Neural crest cell (in vitro differentiated cells): ENCODE measurements at places on chromosomes 12 and 14.
A peak's percentile ranks its signal among the peaks of the same experiment; 100 is the strongest.

DNA sequence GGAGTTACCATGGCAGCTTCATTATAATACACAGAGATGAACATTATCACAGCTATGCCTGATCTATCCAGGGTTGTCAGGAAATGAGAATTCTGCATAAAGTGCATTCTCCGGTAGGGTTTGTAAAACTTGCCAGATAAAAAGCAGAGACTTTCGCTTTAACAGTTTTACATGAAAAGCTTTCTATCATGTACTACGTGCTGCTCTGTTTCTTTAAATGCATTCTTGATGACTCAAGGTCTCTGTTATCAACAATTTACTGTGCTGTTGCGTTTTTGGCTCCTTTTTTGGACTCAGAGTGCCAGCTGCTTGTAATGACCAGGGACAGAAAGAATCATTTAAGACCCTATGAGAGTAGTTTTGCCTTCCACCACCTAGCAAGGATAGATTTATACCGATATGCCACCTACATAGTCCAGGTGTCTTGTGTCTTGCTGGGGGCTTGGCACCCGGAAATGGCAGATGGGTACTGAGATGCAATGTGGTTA lies 371.2 kb downstream of the BTG1 start:
- DNase-seq = no peak

DNA sequence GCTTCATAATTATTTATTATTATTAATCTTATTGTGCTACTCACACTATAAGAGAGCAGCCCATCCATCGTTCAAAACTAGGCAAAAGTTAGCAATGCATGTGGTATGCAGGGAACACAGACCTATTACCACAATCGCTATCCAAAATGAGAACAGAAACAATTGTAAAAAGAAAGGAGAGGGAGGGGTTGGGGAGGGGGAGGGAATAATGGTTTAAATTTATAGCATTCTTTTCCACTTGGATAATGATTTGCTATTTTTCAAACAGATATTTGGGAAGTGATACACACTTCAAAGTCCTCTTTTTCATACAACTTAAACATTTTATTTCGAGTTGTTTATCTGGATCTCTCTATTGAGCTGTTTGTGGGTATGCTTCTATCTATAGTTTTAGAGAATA lies 248.6 kb upstream of the SOX5 start:
- no peak for DNase-seq

DNA sequence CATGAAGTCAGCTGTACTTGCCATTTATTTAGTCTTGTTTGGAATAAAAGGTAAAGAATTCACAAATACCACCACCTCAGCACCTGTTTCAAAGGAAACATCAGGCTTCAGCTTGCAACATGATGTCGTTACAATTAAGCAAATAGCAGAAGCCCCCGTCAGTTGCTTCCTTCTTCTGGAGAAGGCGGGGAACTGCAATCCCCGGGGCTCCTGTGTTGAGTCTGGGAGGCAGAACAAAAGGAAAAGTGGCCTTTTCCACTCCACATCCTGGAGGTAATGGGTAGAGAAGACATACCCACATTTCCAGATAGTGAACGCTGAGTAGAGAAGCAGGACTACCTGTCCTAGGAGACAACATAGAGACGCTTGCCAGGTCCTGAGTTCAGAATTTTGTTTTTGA lies 92.8 kb downstream of the DNAH10 start:
- DNase-seq = no peak

DNA sequence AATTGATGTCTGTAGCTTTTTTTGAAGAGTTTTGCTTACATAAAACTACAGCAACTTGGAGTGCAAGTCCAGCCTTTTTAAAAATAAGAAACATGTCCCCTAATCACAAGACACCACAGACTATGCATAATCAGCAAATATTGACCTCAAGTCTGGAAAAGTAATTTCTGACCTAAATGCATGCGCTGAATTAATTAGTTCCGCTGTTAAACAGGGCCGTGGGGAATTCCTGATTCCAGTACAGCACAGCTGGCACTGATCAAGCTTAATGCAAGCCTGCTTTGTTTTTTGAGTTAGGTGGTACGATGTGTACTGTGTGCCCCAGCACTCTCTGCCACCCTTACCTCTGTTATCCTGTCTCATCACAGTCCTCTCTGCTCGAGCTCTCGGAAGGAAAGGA lies 9.2 kb downstream of the MLH3 start:
- no peak for DNase-seq

- DNase-seq = no peak
Observed at GRCh38 chr14:56998728-56999127, 188.4 kb upstream of the OTX2 start.

DNA sequence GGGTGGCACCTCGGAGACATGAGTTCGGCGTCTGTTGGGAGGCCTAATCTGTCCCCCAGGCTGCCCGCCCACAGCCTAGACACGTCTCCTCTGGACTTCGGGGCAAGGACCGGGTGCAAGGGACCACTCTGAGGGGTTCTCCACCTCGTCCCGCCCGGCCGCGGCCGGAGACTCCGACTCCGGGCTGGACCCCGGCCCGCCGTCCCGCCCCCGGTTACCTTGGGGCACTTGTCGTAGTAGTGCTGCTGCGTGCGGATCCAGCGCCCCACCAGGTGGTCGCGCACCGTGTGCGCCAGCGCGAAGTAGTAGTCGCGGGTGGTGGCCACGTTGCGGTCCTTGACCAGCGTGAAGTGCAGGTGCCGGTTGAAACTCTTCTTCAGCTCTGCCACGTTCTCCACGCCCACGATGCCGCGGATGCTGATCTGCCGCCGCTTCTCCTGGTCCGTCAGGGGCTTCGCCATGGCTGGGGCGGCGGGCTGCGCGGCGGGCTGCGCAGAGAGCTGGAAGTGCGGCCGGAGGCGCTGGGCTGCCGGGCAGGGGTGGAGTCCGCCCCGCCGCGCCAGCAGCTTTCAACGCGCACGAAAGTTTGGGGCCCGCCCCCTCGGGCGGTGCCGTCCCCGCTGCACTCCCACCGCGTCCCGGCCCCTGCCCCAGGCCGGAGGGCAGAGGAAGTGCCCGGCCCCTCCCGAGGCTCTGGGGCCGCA lies at the start of gene PYGL:
PYGL (minus strand) TSS at position 541 of the 704 bp plus-strand sequence; CDS start at position 461, 80 bp downstream.
- peak; percentile 67 for DNase-seq

GRCh38 chr12:43882578-43883178 lies 46.8 kb downstream of the TMEM117 start:
- DNase-seq = no peak

- no peak for DNase-seq
Observed at GRCh38 chr14:98724734-98725133, 547.3 kb downstream of the BCL11B start.

DNA sequence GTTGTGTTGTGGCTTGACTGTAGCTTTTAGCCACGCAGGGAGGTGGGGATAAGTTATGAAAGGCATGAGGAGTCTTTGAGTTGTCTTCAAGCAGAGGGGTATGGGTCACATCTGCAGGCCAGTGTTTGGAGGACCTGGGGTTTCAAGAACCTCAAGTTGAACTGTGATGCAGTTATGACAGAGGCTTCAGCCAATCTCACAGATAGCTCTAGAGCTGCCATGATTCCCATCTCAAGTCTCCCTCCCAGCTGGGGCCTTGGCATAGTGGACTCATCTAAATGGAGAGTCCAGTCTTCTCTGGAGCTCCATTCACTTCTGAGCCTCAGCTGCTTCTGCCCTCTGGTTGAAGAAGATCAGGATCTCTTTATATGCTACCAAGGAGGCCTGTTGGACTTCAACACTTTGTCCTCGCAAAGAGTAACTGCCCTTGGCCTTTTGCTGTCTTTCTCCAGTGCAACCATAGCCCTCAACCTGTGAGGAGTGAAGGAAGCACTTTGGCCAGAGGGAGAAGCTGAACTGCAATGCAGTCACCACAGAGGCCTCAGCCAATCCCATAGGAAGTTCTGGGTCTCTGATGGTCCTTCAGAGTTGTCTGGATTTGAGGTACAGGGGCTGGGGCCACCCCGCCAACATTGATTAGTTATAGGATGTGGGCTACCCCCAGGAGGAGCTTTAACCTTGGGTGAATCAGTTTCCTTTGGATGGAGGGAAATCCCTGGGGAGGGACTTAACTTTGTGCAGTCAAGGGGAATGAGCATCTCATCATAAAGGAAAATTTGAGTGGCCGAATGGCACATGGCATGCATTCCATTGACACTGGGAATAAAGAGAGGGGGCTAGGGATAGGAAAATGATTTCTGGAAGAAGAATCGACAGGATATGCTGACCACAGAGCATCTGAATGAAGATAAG lies 230.5 kb downstream of the PCNX1 start:
- no peak for DNase-seq

DNA sequence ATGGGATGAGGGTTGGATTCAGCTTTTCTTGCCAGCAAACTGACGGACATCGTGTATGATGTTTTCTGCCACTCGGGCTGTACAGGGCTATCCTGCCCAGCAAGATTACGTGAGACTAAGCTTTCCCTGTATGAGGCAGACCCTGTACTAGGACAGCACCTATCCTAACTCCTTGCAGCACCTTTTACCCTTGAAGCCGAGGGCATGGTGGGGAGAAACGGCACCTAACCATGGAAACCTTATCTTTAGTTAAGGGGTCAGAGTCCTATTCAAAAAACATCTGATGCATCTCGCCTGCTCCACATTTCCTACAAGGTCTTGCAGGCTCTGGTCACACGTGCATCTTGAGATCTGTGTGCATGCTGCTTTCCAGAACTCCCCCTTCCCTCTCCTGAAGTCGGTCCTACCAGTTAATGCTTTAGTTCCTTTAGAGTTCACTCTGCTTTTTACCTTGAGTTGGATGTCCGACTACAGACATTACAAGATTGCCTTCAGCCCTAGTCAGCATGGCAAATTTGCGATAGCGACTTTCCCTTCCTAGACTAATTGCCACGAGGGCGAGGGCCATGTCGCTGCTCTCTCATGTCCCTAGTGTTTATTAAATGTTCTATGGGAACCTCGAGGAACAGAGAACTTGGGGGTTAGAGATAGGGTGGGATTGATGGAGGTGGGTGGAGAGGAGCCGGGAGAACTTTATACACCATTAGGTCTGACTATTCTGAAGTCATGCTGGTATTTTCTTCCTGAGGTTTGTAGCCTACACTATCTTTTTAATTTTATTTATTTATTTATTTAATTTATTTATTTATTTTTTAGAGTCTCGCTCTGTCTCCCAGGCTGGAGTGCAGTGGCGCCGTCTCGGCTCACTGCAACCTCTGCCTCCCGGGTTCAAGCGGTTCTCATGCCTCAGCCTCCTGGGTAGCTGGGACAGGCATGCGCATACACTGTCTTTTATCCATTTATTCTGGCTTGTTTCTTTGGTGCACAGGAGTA lies 6.6 kb downstream of the RAN start:
- no peak for DNase-seq

DNA sequence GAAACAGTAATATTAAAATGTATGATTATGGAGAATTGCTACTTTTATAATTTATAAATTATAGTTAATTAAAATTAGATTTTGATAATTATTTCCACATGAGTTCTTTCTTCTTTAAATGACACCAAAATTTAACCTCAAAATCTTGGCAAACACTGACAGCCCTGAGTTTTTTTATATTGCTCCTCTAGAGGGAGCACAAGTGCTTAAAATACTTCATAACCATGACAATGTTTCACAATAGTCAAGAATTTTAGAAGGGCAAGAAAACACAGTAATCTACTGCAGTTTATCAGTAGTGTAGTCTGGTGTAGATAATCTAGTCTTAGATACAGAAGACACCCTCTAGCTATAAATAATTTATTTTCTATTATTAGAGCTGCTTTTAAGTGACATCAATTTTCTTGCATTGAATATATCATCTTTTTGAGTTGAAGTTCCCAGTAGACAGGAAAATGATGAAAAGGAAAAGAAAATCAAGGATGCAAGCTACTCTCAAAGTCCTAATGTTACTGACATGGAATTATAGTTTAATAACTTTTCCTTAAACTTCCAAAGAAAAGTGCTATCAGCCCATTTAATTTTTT lies 14.3 kb upstream of the PTGER2 start:
- no peak for DNase-seq

GRCh38 chr12:122888232-122888752 lies 7.6 kb downstream of the VPS37B start:
- no peak for DNase-seq

GRCh38 chr14:61505815-61506809 lies 184.7 kb downstream of the PRKCH start:
- no peak for DNase-seq

- no peak for DNase-seq
Observed at GRCh38 chr12:82434392-82434911, 76.1 kb downstream of the METTL25 start.

GRCh38 chr12:80643961-80644360 lies 63.5 kb upstream of the MYF6 start:
- no peak for DNase-seq

- DNase-seq = no peak
Observed at GRCh38 chr12:30847259-30847658, 79.3 kb upstream of the TSPAN11 start.

- no peak for DNase-seq
Observed at GRCh38 chr12:88944397-88944796, 364.1 kb upstream of the KITLG start.
